ENCODE measurements at places on chromosomes 3 and 15.

DNA sequence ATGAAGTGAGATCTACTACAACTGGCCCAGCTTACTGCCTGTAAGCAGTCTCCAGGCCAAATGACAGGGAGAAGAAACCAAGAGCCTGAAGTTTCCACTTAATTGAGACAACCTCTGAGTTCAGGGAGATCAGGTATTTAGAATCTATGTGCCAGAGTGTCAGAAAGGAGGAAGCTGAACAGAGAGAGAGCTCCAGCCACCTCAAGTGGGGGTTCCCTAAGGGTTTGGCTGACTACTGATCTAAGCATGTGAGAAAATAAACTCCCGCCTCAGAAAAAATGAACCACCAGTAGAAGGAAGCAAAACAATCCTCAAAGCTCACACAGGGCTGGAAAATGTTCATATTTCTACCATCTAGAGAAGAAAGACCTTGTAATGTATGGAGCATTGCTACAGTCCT lies 25.0 kb downstream of the ADAM10 start:
- H3K36me3 ChIP-seq: peaks cover 5% of the 10 kb centered on the region
- no peak for DNase-seq
- H3K27me3 ChIP-seq: no peaks in the 10 kb centered on the region
- H3K4me1 ChIP-seq: peaks cover 67% of the 10 kb centered on the region
- H3K27ac ChIP-seq: peak overlapping the region; percentile 29

- H3K27me3 ChIP-seq: no peaks in the 10 kb centered on the region
- H3K36me3 ChIP-seq: no peaks in the 10 kb centered on the region
- H3K27ac ChIP-seq: no peak overlapping the region
- H3K4me3 ChIP-seq: no peak overlapping the region
Measured at GRCh38 chr3:143163562-143164100, 44.1 kb downstream of the CHST2 start.

DNA sequence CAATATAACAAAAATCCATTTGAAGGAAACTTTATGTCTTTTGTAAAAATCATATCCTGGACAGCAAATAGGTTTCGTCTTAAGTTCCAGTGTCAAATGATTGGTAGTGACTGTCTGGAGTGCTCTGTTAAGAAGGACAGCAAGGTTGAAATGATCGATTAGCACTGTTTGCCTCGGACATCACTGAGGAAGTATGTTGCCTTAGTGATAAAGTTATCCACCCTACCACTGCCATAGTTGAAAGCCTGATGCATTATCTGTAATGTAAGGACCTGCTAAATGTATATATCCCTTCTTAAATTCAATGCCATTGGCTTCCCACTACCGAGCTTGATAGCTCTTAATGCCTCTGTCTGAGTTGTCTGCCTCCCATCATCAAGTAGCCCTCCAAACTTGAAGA lies 70.0 kb downstream of the CFAP20DC start:
- H3K4me3 ChIP-seq: no peak overlapping the region
- H3K36me3 ChIP-seq: no peaks in the 10 kb centered on the region
- H3K27me3 ChIP-seq: no peaks in the 10 kb centered on the region
- H3K4me1 ChIP-seq: no peaks in the 10 kb centered on the region
- DNase-seq: no peak

DNA sequence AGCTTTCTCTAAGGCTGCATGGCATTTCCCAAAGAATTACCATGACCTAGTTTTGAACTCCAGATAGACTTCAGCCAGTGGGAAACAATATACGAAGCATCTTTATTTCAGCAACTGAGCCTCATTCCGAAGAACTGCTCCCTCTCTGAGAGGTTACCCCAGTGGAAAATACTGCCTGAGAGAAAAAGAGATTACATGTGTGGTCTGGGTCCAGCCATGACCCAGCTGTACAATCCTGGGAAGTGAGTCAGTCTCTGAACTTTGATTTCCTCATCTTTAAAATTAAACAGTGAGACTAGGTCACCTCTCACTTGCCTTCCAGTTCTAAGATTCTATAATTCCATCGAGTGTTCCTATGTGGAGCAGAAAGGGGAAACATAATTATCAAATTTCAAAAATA lies 42.4 kb downstream of the TNIK start:
- DNase-seq: no peak
- H3K36me3 ChIP-seq: peaks cover under 1% of the 10 kb centered on the region
- peaks cover 70% of the 10 kb centered on the region for H3K4me1 ChIP-seq

DNA sequence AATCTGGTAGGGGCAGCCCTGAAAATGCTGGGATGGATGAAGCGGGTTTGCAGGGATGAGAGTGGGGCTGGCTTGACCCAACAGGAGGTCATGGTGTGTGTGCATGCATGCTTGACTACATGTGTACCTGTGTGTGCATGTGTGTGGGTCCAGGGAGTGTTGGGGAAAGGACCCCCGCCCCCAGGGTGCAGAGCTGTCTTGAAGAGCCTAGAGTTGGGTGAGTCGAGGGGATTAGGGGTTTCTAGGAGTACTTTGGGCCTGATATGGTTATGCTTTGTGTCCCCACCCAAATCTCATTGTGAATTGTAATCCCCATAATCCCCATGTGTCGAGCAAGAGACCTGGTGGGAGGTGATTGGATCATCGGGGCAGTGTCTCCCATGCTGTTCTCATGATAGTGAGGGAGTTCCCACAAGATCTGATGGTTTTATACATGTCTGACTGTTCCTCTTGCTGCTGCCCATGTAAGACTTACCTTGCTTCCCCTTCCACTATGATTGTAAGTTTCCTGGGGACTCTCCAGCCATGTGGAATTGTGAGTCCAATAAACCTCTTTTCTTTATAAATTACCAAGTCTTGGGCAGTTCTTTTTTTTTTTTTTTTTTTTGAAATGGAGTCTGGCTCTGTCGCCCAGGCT lies 5.2 kb upstream of the LCTL start:
- no peak overlapping the region for H3K27ac ChIP-seq
- H3K36me3 ChIP-seq: no peaks in the 10 kb centered on the region
- no peaks in the 10 kb centered on the region for H3K27me3 ChIP-seq
- H3K4me3 ChIP-seq: no peak overlapping the region

GRCh38 chr15:97153356-97153965 lies 807.0 kb upstream of the ARRDC4 start:
- no peak for DNase-seq
- peaks cover 2% of the 10 kb centered on the region for H3K36me3 ChIP-seq
- H3K27ac ChIP-seq: no peak overlapping the region
- no peaks in the 10 kb centered on the region for H3K27me3 ChIP-seq

- DNase-seq: no peak
- H3K4me3 ChIP-seq: no peak overlapping the region
- H3K27ac ChIP-seq: no peak overlapping the region
- H3K36me3 ChIP-seq: no peaks in the 10 kb centered on the region
- no peaks in the 10 kb centered on the region for H3K27me3 ChIP-seq
Measured at GRCh38 chr15:26731965-26732364, 40.9 kb downstream of the GABRB3 start.

DNA sequence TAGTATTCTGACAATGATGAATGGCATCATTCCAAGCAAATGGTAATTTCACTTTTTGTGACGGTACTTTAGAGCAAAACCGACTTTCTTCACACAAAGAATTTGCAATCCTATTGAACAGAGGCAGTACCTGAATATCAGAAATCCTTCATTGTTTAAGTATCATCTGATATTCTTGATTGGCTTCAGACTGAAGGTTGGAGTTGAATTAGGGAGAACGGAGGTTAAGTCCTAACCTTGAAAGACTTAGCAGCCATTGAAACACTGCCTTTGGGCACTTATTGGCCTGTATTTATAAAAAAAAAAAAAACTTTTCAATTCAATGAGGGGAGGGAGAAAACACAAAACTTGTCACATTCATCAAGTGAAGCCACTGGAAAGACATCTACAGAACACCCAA lies 89.0 kb downstream of the MECOM start:
- DNase-seq: no peak
- H3K4me3 ChIP-seq: no peak overlapping the region
- no peaks in the 10 kb centered on the region for H3K36me3 ChIP-seq
- no peak overlapping the region for H3K27ac ChIP-seq
- peaks cover 12% of the 10 kb centered on the region for H3K27me3 ChIP-seq

- DNase-seq: no peak
- H3K36me3 ChIP-seq: no peaks in the 10 kb centered on the region
- no peak overlapping the region for H3K4me3 ChIP-seq
- H3K27ac ChIP-seq: no peak overlapping the region
Measured at GRCh38 chr3:55523471-55523870, 36.4 kb upstream of the WNT5A start.

DNA sequence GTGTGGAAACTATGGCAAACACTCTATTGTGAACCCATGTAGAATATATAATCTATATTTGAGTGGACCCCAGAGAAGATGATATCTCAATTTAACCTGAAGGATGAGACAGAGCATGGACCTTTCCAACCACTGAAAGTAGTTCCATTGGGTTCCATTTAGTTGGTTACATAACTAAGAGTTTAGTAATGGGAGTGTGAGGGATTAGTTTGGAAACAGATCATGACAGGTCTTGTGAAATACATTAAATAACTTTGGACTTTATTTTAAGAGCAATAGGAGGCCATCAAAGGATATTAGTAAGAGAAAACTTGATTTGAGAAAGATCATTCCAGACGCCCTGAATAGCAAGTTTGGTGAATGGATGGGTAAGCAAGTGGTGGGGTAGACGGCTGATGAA lies 487.2 kb upstream of the ROBO2 start:
- H3K27ac ChIP-seq: no peak overlapping the region
- H3K4me1 ChIP-seq: no peaks in the 10 kb centered on the region
- H3K27me3 ChIP-seq: no peaks in the 10 kb centered on the region
- H3K36me3 ChIP-seq: no peaks in the 10 kb centered on the region
- DNase-seq: no peak

GRCh38 chr3:132803889-132804288 lies 81.7 kb upstream of the NPHP3 start:
- no peak overlapping the region for H3K4me3 ChIP-seq
- no peaks in the 10 kb centered on the region for H3K4me1 ChIP-seq
- H3K27ac ChIP-seq: no peak overlapping the region
- no peak for DNase-seq

DNA sequence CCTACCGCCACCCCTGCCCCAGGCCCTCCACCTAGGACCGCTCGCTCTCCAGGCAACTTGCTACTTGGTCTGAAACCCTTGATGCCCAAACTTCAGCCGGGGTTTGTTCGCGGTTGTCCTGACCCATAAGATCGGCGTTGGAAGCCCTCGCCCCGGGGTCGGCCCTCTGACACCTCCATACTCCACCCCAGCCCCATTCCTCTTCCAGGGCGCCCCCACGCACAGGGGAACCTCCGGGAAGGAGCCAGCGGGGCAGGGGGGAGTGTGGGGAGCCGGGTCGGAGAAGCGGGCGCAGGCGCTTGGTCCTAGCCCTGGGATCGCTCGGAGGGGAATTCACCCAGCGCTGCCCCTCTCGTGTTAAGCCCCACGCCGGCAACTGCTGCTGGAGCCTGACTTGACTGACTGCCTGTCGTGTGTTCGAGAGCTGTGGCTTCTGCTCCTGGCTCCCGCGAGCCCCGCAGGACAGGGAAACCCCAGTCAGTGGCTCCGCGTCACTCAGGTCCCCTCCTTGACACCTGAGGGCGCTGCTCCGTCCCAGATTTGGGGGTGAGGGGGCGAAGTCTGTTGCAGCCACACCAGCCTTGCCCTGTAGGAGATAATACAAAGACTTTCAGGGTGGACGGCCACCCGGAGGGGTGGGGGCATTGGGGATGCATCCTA lies 675 bp downstream of the RYR3 start:
- H3K27ac ChIP-seq: no peak overlapping the region
- peaks cover 72% of the 10 kb centered on the region for H3K27me3 ChIP-seq
- no peaks in the 10 kb centered on the region for H3K4me1 ChIP-seq
- H3K36me3 ChIP-seq: no peaks in the 10 kb centered on the region
- no peak for DNase-seq
- no peak overlapping the region for H3K4me3 ChIP-seq

- H3K4me1 ChIP-seq: no peaks in the 10 kb centered on the region
- DNase-seq: no peak
- H3K27ac ChIP-seq: no peak overlapping the region
- no peak overlapping the region for H3K4me3 ChIP-seq
- no peaks in the 10 kb centered on the region for H3K27me3 ChIP-seq
Measured at GRCh38 chr15:83982748-83983147, 252.8 kb upstream of the GOLGA6L4 start.

- no peak overlapping the region for H3K27ac ChIP-seq
- H3K36me3 ChIP-seq: no peaks in the 10 kb centered on the region
- H3K27me3 ChIP-seq: peaks cover 87% of the 10 kb centered on the region
- DNase-seq: no peak
Measured at GRCh38 chr3:13134166-13134878, 61.1 kb upstream of the IQSEC1 start.

DNA sequence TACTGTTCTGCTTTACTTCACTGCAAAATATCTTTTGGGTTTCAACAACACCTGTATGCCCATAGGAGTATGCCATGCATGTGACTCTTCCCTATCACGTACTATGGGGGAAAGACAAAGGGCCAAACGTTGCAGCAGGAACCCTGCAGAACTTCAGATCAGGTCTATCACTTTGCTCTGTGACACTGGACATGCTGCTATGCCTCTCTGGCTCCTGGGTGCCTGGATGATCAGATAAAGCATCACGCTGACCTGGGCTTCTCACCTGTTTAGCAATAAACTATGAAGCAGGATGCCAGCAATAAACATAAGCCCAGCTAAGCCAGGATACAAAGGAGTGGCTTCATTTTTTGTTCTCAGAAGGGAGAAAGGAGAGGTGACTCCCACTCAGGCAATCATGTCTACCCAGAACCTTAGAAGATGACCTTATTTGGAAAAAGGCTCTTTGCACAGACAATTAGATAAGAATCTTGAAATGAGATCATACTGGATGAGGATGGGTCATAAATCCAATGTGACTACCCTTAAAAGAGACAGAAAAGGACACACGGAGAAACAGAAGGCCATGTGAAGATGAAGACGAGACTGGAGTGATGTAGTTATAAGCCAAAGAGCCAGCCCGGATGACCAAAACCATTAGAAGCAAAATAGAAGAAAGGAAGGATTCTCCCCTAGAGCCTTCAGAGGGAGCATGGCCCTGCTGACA lies 19.3 kb downstream of the POMGNT2 start:
- no peak overlapping the region for H3K4me3 ChIP-seq
- peaks cover 2% of the 10 kb centered on the region for H3K36me3 ChIP-seq
- no peaks in the 10 kb centered on the region for H3K27me3 ChIP-seq
- DNase-seq: no peak

DNA sequence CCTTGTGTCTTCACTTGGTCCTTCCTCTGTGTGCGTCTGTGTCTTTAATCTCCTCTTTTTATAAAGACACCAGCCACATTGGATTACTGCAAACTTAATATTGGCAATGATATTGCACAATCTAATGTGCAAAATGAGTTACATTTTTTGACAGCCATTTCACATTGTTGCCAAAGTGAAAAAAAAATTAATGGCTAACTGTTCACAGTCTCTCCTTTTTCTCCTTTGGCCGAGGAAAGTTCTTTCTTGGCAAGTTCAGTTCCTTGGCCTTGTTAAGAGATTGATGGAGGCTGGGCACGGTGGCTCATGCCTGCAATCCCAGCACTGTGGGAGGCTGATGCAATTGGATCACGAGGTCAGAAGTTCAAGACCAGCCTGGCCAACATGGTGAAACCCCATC lies 62.2 kb upstream of the ZNF280D start:
- DNase-seq: no peak
- no peak overlapping the region for H3K27ac ChIP-seq
- no peak overlapping the region for H3K4me3 ChIP-seq
- H3K27me3 ChIP-seq: no peaks in the 10 kb centered on the region
- no peaks in the 10 kb centered on the region for H3K36me3 ChIP-seq
- H3K4me1 ChIP-seq: no peaks in the 10 kb centered on the region

All from central memory CD8-positive, alpha-beta T cell (primary cell).